Activated naive CD4-positive, alpha-beta T cell treated with anti-CD3 and anti-CD28 coated beads, Interleukin-2, amount 50 U/mL, for 72 hours (primary cell): ENCODE measurements at places on chromosomes 12 and 14. TPM values are rescaled to one million over a fixed set of nuclear protein-coding genes. Genes with fewer than 3 reads are reported as not detected.

FGD4 gene
- 0.11 TPM for total RNA-seq

SOAT2 gene
- 0.59 TPM for total RNA-seq

KRT5 gene
- total RNA-seq, result not detected

DEGS2 gene
- total RNA-seq, result 1.4 TPM

FGF23 gene
- total RNA-seq, result not detected

SPIC gene
- not detected for total RNA-seq

APOLD1 gene
- 6.5 TPM for total RNA-seq

AQP2 gene
- total RNA-seq, result not detected
